ENCODE measurements at places on chromosomes 2 and 18. TPM values are rescaled to one million over a fixed set of nuclear protein-coding genes. Genes with fewer than 3 reads are reported as not detected.

CHST10 gene
- 3.3 TPM for total RNA-seq

DNA sequence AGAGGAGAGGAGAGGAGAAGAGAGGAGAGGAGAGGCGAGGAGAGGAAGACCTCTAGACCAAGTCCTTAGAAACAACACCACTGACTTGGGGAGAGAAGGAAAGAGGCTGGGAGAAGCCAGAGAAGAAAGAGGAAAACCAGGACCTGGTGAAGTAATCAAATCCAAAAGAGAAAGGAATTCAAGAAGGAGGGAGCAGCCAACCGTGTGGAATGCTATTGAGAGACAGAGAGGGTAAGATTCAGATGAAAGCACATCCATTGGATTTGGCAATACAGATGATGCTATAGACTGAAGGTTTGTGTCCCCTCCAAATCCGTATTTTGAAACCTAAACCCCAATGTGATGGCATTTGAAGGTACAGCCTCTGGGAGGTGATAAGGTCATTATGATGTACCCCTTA, 50.7 kb downstream of the GALNT14 start:
- H3K27me3 ChIP-seq = no peaks in the 10 kb centered on the region
- H3K36me3 ChIP-seq = no peaks in the 10 kb centered on the region
- H3K4me1 ChIP-seq = no peaks in the 10 kb centered on the region

GRCh38 chr2:147096671-147097070, 748.2 kb upstream of the ACVR2A start:
- H3K36me3 ChIP-seq = no peaks in the 10 kb centered on the region
- peaks cover 8% of the 10 kb centered on the region for H3K4me1 ChIP-seq
- H3K27me3 ChIP-seq = no peaks in the 10 kb centered on the region
- no peak for DNase-seq
- no peak overlapping the region for H3K4me3 ChIP-seq

DNA sequence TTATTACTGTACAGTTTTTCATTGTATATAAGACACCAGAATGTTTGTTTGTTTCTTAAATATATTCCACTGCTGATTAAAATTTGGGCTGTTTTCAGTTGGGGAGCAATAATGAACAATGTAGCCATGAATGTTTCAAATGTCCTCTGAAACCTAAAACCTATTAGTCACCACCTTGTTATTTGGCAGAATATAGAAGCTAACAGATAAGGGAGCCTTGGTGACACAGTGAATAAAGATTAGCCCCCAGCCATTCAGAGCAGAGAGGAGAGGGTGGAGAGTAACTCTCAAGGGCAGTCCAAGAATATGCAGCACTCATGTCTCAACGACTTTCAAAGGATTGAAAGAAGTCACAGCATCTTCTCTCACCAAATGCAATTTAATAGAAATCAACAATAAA, 43.1 kb upstream of the ATP8B1 start:
- no peak for DNase-seq
- H3K4me3 ChIP-seq = no peak overlapping the region
- H3K36me3 ChIP-seq = no peaks in the 10 kb centered on the region
- peaks cover 12% of the 10 kb centered on the region for H3K4me1 ChIP-seq

DNA sequence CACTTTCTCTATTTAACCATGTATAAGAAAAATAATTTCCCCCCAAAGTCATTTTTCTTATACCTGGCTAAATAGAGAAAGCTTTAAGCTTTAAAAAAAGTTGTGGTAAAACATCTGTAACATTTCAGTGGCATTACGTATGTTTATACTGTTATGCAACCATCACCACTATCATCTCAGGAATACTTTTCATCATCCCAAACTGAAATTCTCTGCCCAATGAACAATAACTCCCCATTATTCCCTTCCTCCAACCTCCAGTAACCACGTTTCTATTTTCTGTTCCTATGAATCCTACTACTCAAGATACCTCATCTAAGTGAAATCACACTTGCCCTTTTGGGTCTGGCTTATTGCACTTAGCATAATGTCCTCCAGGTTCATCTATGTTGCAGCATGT, 1.7 kb upstream of the SLC3A1 start:
- no peak overlapping the region for H3K4me3 ChIP-seq
- DNase-seq = no peak
- H3K27ac ChIP-seq = no peak overlapping the region
- H3K4me1 ChIP-seq = no peaks in the 10 kb centered on the region
- H3K36me3 ChIP-seq = no peaks in the 10 kb centered on the region
